ENCODE measurements at places on chromosomes 12 and 14.

- no peak for DNase-seq
These were observed 159.9 kb downstream of the DUSP6 start for GRCh38 chr12:89192429-89192828.

DNA sequence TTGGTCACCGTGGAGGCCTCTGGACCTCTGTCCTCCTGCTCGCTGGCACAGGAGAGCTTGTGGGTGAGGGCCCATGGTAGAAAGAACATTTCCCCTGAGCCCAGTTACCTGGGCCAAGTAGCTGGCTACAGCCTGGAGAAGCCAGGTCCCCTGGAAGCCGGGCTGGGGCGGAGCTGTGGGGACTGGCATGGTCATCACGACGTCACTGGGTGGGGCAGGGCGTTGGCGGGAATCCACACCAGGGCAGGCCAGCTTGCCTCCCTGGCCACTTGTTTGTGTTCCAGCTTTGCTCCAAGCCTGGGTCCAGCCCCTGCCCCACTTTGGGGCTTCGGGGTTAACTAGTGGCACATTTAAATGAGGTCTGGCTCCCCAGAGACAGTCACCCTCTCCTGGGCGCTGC is 35.0 kb upstream of the SLC24A4 start:
- DNase-seq: no peak

- no peak for DNase-seq
These were observed 36.3 kb downstream of the SNRNP35 start for GRCh38 chr12:123494124-123494851.

GRCh38 chr14:73386342-73386741 is 72.0 kb downstream of the NUMB start:
- DNase-seq: no peak

DNA sequence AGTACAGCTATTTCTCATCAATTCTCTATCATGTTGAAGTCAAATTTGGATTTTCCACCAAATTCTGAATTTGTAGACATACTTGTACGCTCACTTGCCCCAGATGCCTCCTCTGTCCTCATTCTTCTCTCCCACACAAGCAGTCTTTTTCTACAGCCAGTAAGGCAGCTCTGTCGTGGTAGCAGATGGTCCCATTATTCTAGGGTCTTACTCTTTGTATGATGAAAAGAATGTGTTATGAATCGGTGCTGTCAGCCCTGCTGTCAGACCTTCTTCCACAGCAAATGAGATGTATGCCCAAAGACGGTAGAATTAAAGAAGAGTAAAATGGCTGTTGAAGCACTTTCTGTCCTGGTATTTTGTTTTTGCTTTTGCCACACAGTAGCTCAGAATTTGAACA is 17.2 kb upstream of the PAPLN start:
- no peak for DNase-seq

DNA sequence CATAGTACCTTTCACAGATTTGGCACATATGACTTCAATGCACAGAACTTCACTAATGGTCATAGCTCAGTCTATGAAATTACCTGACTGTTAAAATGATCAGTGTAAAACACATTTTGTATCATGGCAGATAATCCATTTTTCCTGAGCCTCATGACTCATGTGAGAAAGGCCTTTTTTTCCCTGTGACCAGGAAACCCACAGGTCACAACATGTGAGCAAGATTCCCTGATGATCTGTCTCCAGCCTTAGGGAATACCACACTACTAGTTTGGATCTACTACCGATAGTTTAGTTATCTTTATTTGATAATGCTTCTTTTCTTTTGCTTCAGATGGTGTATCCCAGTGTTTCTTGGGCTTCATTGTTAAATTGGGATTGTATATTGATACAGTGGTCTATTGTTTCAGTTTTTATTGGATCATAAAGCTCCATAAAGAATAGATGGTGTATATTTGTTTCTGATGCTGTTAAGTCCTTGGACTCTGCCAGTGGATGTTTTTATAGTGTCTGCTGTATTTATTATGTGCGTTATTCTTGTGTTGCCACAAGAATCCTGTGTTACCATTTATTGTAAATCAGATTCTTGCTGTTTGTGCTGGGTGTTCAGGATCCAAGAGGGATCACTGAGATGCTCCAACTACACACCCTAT is 248.7 kb upstream of the PELI2 start:
- no peak for DNase-seq

- peak; percentile 45 for DNase-seq
These were observed 179.2 kb upstream of the RTL1 start for GRCh38 chr14:101082436-101083384.

- DNase-seq: no peak
These were observed 251.1 kb upstream of the CAND1 start for GRCh38 chr12:67018105-67018504.

GRCh38 chr14:68246074-68246785 is 426.7 kb downstream of the RAD51B start:
- no peak for DNase-seq

DNA sequence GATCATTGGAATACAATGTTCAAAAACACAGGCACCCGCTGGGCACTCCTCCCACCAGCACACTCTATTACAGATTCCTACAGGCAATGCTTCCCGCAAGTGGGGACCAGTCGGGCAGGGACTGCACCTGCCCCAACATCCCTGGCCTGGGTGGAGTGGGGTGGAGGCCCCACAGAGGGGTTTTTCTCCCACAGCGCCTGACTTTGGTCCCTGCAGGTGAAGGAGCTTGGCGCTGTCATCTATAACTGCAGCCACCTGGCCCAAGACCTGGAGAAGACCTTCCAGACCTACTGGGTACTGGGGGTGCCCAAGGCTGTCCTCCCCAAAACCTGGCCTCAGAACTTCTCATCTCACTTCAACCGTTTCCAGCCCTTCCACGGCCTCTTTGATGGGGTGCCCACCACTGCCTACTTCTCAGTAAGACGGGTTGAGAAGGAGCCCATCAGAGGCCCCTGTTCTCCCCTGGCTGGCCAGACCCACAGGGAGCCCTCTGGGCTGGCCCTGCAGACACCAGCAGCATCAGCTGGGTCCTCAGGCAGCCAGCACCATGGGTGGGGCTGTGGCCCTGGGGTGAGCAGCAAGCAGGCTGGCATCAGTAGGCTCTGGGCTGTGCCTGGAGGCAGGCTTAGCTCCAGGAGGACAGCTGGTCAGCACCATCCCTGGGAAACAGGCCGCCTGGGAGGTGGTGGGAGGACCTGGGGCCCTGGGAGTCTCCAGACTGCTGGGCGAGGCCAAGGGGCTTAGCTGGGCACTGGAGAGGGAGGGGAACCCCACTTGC is 6.0 kb downstream of the PLD4 start:
- peak; percentile 57 for DNase-seq

DNA sequence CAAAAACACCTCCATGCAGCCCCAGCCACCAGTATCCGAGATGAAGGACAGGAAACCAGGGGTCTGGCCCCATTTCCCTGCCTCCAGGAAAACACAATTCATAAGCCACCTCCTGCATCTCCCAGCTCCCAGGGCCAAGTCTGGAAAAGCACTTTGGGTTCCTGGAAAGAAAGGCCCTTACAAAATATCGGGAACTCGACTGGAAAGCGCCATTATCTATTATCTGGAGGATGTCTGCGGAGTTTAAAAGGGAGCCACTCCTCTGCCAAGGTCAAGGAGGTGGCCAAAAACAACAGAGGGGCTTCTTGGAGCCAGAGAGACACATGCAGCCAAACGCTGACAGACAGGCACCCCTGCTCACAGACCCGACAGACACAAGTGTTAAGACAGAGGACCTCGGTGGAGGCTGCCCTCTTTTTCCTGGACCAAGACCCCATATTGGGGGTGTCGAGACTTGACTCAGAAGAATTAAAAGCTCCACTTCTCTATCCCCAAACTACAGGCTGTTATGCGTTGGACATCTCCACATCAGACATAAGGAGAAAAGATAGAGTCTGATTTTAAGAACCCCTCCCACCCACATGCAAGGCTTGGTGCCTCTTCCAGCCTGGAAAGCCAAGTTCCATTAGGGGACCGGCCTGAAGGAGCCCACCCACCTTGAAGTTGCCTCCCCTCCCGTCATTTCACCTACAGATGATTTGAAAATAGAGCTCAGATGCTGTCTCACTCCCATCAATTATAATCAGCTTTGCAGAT is 9.6 kb downstream of the ACTN1 start:
- DNase-seq: no peak

DNA sequence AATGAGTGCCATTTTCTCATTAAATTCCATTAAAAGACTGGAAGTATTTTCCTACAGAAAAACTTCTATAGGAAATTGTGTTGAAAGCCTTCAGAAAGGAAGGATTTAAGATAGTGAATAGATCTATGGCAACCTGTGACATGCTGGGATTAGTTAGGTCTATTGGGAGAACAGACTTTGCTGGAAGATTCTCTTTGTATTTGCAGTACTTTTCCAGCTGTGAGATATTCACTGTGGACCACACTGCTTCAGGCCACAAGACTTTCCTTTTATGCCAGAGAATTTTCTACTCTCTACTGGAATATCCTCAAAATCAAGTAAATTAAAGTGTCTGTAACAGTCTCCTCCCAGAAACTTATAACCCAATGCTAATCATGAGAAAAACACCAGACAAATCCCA is 136.2 kb downstream of the MYRFL start:
- no peak for DNase-seq

GRCh38 chr12:2627076-2627834 is 167.5 kb upstream of the FKBP4 start:
- DNase-seq: no peak

DNA sequence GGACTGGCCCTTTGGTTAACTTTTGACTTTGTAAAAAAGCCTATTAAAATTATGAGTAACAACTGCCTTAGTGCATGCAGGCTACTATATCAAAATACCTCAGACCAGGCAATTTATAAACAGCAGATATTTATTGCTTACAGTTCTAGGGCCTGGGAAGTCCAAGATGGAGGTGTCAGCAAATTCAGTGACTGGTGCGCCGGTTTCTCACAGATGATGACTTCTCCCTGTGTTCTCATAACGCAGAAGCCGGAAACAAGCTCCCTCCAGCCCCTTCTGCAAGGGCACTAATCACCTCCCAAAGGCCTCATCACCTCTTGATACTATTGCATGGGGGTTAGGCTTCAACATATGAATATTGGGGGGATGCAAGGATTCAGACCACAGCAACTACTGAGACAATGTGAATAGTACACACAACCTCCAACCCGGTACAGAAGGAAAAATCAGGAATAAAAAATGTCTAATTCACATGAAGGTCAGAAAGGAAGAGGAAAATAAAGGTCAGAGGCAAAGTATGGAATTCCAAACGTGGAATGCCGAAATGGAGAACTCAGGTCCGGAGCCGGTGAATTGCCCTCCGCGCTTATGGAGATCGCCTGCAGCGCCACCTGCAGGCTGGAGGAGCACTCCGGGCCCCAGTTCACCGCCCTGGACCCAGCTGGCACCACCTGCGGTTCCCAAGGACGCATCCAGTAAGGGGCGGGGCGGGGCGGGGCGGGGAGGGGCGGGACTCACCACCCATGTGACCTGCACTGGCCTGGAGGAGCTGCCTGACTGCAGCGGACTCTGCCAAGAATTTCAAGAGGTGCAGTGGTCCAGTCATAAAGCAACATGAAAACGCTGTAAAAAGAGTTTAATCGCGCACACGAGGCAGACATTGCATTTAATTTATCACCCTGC is 203.4 kb downstream of the KIF26A start:
- peak; percentile 53 for DNase-seq

DNA sequence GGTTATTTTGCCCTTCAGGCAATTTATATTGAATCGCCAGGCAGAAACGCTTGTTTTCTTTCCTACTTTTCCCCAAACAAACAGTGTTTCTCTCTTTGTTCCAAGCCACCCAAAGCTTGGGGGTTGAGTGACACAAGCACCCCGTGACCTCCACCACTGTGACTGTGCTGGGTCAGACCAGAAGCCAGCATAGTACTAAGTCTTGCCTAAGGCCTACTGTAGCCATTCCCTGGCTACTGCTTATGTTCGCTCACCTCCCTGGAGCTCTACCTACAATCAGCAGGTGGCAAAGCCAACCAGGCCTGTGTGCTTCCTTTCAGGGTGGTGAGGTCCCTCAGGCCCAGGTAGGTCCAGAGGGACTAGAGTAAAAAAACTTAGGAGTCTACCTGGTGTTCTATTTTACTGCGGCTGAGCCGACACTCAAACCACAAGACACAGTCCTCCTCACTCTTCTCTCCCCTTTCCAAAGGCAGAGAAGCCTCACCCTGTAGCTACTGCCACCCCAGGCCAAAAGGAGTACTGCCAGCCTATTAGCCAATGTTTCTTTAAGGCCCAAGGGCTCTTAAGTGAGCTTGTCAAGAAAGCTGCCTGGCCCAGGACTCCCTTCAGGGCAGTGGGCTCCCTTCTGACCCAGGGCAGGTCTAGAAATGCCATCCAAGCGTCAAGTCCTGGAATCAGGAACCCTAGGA is 411.8 kb upstream of the MIS18BP1 start:
- no peak for DNase-seq

DNA sequence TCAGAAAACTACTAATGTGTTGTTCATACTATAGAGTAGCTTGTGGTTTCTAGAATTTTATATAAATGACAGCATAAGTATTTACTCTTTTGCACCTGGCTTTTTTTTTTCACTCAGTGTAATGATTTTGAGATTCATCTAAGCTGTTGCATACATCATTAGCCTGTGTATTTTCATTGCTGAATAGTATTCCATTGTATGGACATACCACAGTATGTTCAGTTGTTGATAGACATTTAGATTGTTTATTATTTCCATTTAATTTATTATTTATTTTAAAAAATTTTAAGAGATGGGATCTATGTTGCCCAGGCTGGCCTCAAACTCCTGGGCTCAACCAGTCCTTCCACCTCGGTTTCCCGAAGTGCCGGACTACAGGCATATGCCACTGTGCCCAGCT is 80.0 kb downstream of the IFT43 start:
- DNase-seq: no peak

DNA sequence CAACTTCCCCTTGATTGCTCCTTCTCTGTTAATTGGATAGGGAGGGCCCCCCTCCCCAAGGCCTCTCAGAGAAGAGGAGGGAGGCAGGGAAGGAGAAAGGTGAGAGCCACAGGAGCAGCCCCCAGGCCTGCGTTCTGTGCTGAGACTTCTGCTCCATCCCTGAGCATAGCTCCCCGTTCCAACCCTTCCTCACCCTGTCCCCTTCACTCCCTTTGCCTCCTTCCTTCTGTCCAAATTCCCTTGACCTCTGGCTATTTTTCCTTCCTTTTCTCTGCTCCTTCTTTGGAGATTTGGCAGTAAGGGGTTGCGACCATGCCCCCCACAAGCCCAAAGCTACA is 788 bp upstream of the ASIC1 start:
- DNase-seq: no peak
